ENCODE measurements at places on chromosomes 16 and 17.

DNA sequence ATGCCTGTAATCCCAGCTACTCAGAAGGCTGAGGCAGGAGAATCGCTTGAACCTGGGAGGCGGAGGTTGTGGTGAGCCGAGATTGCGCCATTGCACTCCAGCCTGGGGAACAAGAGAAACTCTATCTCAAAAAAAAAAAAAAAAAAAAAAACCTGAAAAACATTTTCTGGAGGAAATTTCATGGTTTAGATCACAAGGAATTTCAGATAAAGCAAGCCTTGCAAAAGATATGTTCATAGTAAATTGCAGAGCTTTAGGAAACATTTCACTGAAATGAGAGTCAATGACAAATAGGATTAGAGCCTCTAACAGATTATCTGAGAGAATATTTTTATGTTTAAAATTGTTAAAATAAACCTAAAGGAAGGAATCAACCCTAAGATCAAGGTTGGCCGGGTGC lies 3.2 kb downstream of the TAF15 start:
- DNase-seq: no peak

DNA sequence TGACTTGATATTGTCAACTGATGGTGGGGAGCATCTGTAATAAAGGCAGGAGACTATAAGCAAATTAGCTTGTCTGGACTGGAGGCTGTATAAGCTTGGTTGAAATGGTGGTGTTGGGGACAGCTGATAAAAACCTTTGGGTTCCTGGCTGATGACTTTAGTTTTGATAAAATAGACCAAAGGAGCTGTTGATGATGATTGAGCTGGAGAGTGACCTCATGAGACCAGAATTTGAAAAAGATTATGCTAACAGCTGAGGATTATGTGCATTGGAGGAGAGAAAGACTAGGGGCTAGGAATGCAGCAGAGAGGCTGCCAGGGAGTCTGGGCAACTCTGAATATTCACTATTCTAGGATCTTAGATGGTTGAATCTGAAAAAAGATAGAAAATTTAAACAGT lies 8.7 kb upstream of the CDC27 start:
- DNase-seq: no peak

DNA sequence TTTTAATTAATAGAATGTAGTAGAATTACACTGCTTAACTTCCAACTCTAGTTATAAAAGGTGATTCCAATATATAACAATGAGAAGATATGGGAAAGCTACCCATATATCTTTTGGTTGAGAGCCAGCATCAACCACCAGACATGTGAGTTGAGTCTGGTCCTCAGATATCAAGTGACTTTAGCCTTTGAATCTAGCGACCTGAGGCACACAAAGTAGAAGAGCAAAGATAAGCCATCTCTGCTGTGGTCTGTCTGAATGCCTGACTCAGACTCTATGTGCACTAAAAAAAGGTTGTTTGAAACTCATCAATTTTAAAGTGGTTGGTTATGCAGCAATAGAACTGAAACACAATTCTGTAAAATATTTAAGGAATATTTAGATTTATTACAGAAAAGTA lies 492.5 kb upstream of the SOX9 start:
- no peak for DNase-seq

GRCh38 chr17:48717367-48718226 lies 4.7 kb downstream of the PRAC1 start:
- no peak for DNase-seq

GRCh38 chr16:88378836-88379693 lies 3.7 kb upstream of the ZNF469 start:
- DNase-seq: no peak

- DNase-seq: no peak
Observed at GRCh38 chr17:74778960-74779359, 2.8 kb upstream of the NAT9 start.

- no peak for DNase-seq
Observed at GRCh38 chr16:3021449-3022207, 1.5 kb downstream of the TNFRSF12A start.

DNA sequence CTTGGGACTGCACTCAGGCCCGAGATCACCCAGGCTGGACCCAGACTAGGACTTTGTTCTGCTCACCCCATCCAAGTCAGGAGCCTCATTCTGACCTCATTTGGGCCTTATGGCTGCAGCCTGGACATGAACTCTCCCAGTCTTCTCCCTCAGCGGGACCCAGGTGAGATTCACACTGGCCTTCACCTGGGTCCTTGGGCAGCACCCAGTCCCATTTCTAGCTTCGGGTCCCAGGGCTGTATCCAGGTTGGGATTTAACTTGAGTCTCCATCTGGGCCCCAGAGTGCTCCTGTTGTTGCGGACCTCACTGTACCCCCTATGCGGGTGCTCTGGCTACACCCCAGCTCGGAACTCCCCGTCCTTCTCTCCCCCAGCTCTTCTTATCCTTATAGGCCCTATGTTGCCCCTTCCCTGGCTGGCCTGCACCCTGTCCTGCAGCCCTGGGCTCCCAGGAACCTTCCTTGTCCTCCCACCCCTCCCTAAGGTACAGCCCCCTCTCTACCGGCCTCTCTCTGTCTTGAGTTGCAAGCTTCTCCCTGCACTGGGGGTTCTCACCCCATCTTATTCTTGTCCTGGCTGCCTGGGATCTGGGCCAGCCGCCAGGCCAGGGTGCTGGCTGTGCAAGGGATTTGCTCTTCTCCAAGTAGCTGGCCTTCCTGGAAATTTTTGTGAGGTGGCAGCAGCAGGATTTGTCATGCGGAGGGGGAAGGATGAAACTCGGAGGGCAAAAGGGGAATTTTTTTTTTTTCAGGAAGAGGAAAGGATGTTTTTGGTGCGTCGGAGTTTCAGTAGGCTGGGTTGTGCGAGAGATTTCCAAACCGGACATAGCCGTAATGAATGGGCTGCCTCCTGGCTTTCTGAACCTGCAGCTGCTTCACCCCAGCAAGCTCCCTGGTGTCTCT lies 904 bp downstream of the MAP2K3 start:
- no peak for DNase-seq

DNA sequence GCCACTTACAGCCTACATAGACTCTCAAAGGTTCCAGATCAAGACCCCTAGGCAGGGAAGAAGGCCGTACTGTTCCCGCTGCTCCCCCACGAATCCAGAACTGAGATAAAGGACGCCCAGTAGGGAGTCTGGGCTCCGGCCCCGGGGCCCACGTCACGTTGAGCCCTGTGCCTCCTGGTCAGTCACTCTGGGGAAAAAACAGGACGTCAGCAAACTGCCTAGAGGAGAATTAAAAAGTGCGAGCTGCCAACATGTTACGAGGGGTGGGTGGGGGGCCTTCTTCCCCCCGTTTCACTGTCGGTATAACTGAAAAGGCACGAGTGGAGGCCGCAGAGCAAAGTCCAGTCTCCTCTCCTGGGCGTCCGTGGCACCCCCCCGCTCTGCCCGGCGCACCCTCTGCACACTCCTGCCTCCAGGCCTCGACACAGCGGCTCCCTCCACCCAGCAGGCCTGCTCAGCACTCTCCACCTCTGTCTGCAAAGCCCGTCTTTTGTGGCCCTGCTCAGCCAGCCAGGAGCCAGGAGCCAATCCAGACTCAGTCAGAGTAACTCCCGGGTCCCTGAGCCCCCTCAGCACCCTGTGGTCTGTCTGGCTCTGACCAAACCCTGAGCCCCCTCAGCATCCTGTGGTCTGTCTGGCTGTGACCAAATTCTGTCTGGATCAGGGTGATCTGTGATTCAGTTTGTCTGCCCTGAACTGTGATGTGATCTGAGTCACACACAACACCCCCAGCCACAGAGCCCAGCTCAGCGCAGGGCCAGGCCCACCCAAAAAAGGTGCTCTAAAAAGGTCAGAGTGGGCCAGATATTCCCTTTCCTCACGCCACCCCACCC lies 6.2 kb downstream of the ITGAE start:
- DNase-seq: no peak

GRCh38 chr17:43732958-43733357 lies 25.6 kb downstream of the SOST start:
- DNase-seq: no peak

- DNase-seq: no peak
Observed at GRCh38 chr16:50752471-50753235, 10.8 kb downstream of the CYLD start.

DNA sequence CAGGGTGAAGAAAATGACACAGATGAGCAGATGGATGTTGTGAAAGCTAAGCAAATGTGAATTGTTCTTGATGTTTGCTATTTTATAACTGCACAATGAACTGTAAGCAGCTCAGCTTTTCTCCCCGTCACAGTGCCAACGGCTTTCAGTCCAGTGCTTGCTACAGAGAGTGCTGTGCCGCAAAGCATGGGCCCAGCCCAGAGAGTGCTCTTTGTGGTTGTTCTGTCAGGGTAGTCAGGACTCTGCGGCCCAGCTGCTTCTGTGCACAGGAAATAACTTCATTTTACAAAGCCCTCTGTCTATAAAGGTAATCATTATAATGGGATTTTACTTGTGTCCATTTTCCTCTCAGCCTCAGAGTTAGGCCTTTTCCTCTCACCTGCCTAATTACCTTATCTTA lies 39.1 kb downstream of the CDRT15 start:
- no peak for DNase-seq

- no peak for DNase-seq
Observed at GRCh38 chr17:36684134-36684533, 82.8 kb downstream of the MRM1 start.

DNA sequence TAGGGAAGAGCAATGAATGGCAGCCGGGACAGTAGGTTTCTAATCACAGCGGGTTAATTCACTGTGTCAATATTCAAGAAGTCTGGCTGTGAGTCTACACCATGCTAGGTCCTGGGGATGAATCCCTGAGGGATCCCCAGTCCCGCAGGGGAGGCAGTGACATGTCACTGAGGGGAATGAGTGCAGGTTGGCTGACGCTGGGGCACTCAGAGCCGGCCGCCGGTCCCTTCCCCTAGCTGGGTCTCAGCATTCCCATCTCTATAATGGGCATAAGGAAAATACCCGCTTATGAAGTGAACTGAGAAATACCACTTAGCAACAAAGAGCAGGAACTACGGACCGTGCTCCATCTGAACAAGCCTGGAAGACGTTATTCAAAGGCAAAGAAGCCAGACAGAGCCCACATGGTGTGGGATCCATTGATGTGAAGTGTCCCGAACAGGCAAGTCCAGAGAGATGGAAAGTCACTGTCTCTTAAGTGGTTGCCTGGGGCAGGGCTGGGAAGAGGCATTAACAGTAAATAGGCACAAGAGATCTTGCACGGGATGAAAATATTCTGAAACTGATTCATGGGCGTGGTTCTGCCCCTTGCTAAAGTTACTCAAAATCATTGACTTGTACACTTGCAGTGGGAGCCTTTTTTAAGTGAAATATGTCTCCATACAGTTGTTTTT lies 31.9 kb downstream of the PPL start:
- no peak for DNase-seq

GRCh38 chr17:57755480-57756070 lies 10.5 kb upstream of the CCDC182 start:
- no peak for DNase-seq

DNA sequence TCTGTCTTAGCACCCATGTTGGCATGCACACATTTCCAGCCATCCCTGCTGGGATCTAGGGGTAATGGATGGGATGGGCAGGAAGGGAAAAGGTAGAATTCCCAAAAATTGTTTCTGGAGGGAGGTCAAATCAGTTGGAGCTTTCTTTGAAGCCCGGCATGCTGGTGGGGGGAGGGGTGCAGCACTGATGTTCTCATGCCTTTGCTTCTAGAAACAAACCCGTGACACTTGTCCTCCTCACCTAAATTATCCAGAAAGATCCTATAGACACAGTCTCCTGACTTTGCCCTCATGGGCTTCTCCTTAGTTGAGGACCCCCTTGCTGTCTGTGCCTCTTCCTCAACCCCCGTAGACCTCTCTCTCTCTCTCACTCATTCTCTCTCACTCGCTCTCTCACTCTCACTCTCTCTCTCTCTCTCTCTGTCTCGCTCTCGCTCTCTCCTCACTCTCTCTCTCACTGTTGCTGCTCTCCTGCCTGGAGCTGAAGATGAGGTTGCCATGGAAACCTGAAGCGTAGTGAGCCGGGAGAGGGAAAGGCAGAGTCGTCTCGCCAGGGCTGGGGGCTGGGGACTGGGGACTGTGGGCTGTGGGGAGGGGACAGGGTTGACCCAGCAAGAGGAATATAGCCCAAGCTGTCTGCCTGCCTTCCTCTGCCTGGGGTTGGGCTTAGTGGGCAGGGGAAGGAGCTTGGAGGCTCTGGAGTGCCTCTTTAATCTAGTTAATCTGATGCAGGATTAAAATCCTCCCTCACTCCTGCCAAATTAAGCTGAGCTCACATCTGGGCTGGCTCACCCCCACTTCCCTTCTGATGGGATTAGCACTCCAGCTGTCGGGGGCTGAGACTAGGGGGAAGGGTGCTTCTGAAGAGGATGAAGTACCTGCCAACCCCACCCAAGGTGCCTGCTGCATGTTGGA lies 16.1 kb downstream of the LASP1 start:
- no peak for DNase-seq

DNA sequence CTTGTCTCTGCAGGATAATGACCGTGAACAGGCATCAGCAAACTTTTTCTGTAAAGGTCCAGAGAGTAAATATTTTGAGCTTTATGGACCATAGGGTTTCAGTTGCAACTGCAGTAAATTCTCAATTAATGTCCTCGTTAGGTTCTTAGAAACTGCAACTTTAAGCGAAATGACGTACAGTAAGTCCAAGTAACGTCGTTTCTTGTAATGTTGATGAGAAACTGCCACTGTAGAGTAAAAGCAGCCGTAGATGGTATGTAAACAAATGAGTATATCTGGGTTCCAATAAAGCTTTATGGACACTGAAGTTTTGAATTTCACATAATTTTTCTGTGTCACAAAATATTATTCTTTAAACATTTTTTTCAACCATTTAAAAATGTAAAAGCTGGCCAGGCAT lies 4.9 kb downstream of the CHD9 start:
- DNase-seq: no peak

DNA sequence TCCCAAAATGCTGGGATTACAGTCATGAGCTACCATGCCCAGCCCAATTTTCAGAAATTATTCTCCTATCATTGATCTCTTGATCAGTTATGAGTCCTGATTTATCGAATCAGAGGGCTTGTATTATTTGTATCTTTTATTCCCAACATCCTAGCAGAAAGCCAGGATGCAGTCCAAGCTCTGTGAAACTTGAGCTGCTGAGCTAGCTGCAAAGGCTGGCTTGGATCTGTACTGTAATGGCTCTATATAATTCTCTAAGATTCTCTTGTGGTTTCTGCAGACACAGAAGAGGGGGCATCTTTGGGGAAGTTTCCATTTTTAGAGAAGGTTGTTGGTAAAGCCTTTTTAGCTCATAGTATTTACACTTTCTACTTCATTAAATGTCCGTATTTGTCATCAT lies 227.1 kb downstream of the MAP2K4 start:
- DNase-seq: no peak

DNA sequence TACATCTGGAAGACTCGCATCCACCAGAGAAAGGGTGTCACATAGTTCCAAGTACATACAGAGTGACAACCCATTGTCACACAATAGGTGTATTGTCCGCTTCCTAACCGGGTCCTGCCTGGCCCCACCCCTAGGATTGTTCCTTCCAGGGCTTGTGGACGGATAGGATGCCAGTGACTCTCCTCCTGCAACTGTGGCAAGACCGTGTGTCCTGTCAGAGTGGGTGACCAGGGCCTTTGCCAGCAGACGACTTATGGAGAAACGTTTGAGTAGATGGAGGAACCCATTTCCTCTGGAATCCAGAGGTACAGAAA lies 258.4 kb downstream of the CPPED1 start:
- no peak for DNase-seq

DNA sequence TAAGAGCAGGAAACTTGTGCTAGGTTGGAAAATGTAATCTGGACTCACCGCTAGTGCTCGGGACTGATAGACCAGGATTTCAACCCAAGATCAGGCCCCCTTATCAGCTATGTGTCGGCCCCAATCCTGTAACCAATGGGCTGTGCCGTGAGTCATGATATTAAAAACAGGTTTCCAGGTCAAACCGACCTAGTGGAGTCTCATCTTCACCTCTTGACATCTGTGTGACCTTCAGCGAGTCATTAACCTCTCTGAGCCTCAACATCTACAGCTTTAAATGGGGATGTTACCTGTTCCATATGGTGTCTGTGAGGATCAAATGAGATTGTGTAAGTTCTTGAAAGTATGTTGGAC lies 512 bp downstream of the PMM2 start:
- no peak for DNase-seq

Measured in esophagus squamous epithelium (tissue), 5 donors.